ENCODE measurements at places on chromosomes 1 and 21. TPM values are rescaled to one million over a fixed set of nuclear protein-coding genes. Genes with fewer than 3 reads are reported as not detected.

CFAP141 gene
- not detected for polyA plus RNA-seq

DNA sequence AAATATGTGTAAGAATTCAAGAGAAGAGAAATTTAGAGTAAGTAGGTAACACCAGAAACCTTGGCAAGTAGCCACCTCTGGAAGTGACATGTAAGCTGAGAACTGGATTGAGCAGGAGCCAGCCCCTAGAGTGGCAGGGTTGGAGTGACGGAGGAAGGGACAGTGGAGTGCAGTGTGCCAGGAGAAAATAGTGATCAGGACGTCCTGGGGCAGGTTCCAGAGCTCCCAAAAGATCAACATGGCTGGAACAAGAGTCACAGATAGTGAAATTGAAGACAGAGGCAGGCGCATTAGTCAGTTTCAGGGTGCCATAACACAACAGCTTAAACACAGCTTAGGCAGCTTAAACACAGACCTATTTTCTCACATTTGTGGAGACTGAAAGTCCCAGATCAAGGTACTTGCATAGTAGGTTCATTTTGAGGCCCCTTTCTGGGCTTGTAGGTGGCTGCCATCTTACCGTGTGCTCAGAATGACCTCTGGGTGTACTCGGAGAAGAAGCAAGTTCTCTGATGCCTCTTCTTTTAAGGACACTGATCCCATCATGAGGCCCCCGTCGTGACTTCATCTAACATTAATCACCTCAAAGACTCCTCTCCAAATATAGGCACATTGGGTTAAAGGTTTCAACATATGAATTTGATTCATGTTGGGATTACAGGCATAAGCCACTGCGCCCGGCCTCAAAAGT, 37.2 kb downstream of the GNPAT start:
- DNase-seq, result peak; percentile 24

GRCh38 chr1:55063577-55063942, 24.2 kb downstream of the PCSK9 start:
- DNase-seq, result no peak

ZBED6 gene
- polyA plus RNA-seq, result 0.93 TPM

CLDN19 gene
- polyA plus RNA-seq, result not detected

WRAP73 gene
- polyA plus RNA-seq, result 12.5 TPM

DNA sequence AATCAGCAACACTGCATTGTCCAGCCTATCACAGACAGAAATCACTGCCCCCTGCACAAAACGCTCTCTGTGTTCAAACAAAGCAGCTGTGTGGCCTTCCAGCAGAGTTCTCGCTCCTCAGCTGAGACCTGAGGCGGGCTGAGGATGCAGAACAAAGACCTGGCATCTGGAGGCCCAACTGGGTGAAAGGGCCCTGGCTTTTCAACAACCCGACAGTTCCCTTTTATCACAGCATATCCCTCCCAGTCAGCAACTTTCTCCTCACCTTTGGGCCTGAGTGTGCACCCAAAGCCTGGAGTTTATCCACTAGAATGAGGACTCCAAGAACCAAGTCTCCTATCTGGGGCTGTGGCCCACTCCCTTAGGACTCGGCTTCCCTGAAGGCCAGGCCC, 42.6 kb upstream of the A3GALT2 start:
- peak; percentile 64 for DNase-seq
